HCT116 (cell line): ENCODE measurements at places on chromosomes 5 and 9. TPM values are rescaled to one million over a fixed set of nuclear protein-coding genes. Genes with fewer than 3 reads are reported as not detected.

CDH9 gene
- total RNA-seq: not detected

PRRX2 gene
- total RNA-seq: 25.5 TPM

- no peak for DNase-seq
Measured at GRCh38 chr5:143142596-143143435, 260.7 kb downstream of the NR3C1 start.

- DNase-seq: peak; percentile 36
Measured at GRCh38 chr9:114348906-114349482, 19.3 kb downstream of the ORM2 start.

DNA sequence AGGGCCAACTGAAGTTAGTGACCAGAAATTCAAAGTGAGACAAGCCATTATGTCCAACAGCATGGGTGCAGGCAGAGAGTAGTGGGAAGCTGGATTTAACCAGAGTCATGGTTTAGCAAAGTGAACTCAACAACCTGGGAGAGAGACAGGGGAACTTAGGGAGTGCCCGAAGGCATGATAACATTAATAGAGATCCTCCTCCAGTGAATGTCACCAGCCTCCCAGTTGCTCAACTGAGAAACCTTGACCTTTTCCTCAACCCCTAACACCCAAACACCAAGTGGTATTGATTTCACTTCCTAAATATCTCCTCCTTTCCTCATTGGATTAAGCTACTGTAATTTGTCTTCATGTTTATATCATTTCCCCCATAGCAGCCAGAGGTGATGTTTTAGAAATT, 42.6 kb downstream of the HMGCS1 start:
- no peak for DNase-seq

- DNase-seq: no peak
Measured at GRCh38 chr5:179834120-179834519, 13.4 kb downstream of the SQSTM1 start.
